M059J (cell line): ENCODE measurements at places on chromosomes 5 and 9.

GRCh38 chr9:83956086-83956435, 24.0 kb downstream of the HNRNPK start:
- no peak for DNase-seq

DNA sequence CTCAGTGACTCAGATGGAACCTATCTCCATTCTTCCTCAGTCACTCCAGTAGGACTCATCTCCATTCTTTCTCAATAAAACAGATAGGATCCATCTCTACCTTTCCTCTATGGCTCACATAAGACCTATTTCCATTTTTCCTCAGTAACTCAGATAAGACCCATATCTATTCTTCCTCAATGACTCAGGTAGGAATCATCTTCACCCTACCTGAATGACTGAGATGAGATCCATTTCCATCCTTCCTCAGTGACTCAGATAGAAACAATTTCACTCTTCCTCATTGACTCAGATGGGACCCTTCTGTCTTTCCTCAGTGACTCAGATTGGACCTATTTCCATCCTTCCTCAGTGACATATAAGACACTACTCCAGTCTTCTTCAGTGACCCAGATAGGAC, 165.1 kb downstream of the FBXO4 start:
- no peak for DNase-seq

- DNase-seq, result peak; percentile 27
Measured at GRCh38 chr5:125411744-125412560, 665.5 kb upstream of the ZNF608 start.

DNA sequence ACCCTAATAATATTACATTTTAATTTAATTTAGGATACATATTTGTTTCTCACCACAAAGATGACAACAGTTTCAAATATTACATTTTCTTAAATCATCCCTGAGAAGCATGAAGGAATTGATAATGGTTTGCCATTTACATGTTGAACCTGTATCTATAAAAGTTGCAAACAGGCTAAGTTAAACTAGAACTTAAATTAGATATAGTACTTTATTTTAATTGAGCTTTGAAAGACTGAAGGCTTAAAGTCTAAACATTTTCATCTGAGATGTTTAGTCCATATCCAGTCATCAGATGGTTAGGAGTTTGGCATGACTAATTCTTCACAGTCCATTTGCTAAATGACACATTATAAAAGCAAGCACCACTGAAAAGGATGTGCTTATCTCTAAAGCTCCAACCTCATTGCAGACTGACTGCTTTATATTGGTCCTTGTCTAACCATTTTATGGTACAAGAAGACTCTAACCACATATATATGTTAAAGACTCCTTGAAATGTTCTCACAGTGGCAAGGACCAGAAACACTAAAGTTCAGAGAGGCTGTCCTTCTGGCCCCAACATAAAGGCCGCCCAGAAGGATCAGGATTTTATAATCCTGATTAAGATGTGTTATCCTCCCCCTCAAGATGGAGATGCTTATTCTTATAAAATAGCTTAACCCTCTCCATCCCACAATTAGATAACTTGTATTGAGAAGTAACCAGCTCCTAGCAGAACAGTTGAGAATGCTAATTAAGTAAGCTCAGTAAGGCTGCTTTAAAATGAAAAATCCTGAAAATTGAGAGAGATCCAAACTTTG, 25.8 kb downstream of the WNT8A start:
- peak; percentile 69 for DNase-seq

DNA sequence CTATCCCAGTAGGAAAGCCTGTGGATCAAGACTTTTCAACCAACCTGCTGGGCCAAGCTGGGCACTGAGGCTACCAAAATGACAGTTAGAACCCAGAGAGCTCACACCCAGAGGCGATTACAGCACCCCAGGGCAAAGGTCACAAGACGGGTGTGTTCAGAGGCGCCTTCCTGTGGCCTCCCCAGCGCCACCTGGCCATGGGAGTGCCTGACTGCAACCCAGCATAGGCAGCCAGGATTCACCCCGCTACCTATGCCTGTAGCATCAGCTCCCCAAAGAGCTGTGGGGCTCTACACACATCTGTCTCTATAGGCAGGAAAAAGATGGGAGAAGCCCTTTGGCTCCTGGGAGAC, 33.5 kb downstream of the PDGFRB start:
- peak; percentile 31 for DNase-seq
